ENCODE measurements at places on chromosomes 7 and 10. TPM values are rescaled to one million over a fixed set of nuclear protein-coding genes. Genes with fewer than 3 reads are reported as not detected.

GRCh38 chr10:52517012-52517411 lies 202.9 kb downstream of the DKK1 start:
- H3K27me3 ChIP-seq: no peaks in the 10 kb centered on the region
- no peak overlapping the region for H3K4me3 ChIP-seq
- H3K4me1 ChIP-seq: no peaks in the 10 kb centered on the region
- no peaks in the 10 kb centered on the region for H3K36me3 ChIP-seq
- DNase-seq: no peak
- no peak overlapping the region for H3K27ac ChIP-seq

- no peaks in the 10 kb centered on the region for H3K4me1 ChIP-seq
- H3K27ac ChIP-seq: no peak overlapping the region
- no peak for DNase-seq
- no peak overlapping the region for H3K4me3 ChIP-seq
Observed at GRCh38 chr7:84277628-84278224, 83.1 kb upstream of the SEMA3A start.

- no peaks in the 10 kb centered on the region for H3K36me3 ChIP-seq
- no peaks in the 10 kb centered on the region for H3K4me1 ChIP-seq
Observed at GRCh38 chr7:92547579-92547978, 19.0 kb downstream of the RBM48 start.

DNA sequence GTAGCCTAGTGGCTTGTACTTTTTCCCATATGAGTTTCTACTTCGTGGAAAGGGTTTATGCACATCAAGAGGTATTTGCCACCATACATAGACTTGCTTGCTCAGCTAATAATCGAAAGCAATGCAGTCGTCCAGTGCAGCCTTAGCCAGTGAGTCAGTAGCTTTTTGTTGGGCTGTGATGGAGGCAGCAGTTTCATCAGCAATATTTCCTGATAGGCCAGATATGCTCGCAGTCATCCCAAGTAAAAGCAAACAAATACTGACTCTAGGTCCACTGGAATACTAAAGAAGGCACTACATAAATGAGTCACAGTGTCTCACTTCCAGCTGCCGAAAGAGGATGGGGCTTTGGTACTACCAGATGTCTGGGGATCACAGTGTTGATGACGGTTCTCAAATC lies 2.1 kb upstream of the BNIP3 start:
- H3K4me1 ChIP-seq: peaks cover 21% of the 10 kb centered on the region
- peaks cover 29% of the 10 kb centered on the region for H3K27me3 ChIP-seq

PRXL2A gene
- 12.2 TPM for total RNA-seq

All from activated CD8-positive, alpha-beta memory T cell treated with anti-CD3 and anti-CD28 coated beads, Interleukin-2, amount 10 ng/mL, durations not matched to agents 7 days and 5 days (primary cell).